ENCODE measurements at places on chromosomes 11 and 22.

- no peak for DNase-seq
Observed at GRCh38 chr11:102812188-102812587, 14.2 kb upstream of the MMP1 start.

- DNase-seq = no peak
Observed at GRCh38 chr11:125401746-125402145, 94.3 kb downstream of the FEZ1 start.

- no peak for DNase-seq
Observed at GRCh38 chr11:128515826-128516778, 71.3 kb downstream of the ETS1 start.

GRCh38 chr11:89168396-89168795 lies 9.3 kb upstream of the TYR start:
- no peak for DNase-seq

DNA sequence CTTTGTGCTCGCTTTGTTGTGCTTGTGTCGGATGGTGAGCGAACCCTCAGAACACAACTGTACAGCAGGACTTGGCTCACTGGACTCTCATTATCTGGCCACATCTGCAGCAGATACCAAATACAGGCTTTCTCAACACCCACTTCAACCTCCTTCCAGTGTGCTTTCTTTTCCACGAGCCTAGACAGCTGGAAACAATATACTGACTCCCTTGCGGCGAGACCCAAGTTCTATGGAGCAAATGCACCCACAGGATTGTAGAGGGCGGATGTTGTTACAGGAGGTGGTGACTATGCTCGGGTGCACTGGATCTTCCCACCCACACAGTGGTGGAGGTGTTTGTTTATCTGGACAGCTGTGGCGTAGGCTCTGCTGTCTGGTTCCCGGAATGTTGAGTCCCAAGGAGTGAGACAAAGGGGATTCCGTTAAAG lies 204.3 kb downstream of the TENM4 start:
- no peak for DNase-seq

DNA sequence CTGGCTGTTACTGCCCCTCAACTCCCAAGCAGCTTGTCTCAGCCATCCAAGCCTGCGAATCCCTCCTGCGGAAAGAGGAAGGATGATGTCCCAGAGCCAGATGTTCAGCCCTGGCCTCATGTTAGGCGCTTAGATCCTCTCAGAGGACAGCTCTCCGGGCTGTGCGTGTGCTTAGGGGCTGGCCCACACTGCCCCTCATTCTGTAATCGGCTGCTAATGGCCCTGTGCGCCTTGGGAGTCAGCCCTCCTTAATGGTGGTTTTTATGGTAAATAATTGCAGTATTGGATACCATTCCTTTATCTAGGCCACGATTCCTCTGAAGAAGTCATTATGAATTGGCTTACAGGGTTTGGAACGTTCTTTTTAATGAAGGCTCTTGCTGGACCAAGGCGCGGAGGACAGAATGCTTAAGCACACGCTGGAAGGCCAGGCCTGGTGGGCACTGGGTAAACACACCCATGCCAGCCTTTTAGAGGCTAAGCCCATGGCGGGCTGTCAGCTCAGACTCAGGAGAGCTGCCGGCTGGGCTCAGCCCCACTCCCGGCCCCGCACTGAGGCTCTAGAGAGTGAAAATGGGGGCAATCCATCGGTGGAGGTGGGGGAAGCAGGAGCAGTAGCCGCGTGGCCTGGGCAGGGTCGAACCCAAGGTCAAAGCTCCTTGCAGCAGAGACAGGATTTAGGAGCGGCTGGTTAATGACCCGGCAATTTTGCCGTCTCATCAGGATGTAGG lies 1157.5 kb downstream of the BRD1 start:
- DNase-seq = no peak

DNA sequence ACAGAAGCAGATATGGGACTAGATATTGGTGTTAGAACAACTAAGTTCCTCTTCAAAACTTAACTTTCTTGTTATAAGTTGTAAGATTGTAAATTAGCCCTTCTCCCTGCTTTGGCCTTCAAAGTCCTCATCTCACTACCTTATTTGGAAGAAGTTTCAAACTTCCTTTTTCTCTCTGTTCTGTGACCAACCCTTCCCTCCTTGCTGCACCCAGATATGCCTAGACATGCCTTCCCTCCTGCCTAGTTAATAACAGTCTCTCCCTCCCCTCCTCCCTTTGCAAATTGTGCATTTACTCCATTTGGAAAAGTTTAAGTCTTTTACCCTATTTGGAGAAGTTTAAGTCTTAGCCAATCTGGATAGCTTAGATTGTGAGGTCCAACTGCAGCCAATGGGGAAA lies 4.9 kb downstream of the OR52K2 start:
- DNase-seq = no peak

- DNase-seq = no peak
Observed at GRCh38 chr11:63503492-63503891, 2.4 kb upstream of the LGALS12 start.

DNA sequence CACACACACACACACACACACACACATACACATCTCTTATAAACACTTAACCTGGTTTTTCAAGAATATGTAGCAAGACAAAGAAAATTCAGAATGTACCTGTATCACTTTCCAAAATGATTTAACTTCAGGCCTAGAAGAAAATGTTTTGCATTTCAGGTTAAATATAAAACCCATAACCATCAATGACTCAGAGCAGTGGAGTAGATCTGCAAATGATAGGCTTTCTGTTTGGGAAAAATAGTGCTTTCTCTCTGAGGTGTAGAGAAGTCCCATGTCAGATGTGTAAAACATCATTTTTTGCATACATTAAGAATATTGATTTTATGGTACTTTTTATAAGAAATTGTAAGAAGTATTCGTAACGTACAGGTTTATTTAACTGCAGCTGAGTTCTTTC lies 116.9 kb downstream of the STK33 start:
- no peak for DNase-seq

DNA sequence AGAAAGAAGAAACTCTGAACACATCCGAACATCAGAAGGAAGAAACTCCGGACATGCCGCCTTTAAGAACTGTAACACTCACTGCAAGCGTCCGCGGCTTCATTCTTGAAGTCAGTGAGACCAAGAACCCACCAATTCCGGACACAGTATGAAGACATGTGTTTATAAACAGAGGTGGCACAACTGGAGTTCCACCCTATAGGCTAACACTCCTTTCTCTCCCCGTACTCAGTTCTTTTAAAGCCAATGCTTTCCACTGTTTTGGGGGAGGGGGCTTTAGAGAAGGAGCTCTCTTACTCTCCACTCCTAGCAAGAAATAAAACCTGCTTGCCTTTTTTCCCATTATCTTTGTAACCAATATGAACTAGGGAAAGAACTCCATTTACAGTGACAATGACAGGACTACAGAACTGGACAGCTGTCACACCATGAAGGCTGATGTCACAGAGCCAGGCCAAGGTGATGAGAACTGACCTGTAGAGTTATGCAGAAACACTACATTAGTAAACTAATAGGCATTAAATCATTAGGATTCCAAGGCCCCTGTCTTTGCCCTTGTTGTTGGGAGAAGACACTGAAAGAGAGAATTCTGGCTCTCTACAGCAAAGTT lies 733 bp downstream of the TRIM5 start:
- no peak for DNase-seq

DNA sequence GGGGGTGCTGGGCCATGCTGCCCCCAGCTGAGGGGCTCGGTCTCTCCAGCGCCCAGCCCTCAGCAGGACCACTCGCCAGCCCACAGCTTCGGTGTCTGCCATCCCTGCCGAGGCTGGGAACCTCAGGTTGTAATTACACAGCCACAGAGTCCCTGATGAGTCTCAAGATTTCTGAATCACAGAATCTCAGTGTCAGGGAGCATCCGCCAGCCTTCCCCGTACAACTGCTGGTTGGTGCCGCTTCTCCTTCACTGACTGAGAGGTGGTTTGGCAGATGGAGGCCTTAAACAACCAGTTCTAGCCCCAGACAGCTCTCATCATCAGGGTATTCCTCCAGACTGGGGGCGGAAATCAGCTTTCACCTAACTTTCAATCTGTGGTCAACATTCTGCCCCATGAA lies 13.7 kb downstream of the PHF21B start:
- no peak for DNase-seq

DNA sequence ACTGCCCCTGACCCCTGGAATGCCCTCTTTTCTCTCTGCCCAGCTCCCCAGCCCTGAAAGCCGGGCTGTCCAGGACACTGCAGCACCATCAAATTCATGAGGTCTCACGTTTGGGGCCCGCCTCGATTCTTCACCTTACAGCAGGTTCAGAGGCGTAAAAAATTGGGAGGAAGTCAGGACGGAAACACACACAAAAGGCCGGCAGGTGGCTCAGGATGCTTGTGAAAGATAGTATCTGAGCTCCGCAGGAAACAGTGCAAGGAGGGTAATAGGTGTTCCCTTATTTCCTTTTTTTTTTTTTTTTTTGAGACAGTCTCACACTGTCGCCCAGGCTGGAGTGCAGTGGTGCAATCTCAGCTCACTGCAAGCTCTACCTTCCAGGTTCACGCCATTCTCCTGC lies 4.1 kb downstream of the RFPL2 start:
- no peak for DNase-seq

DNA sequence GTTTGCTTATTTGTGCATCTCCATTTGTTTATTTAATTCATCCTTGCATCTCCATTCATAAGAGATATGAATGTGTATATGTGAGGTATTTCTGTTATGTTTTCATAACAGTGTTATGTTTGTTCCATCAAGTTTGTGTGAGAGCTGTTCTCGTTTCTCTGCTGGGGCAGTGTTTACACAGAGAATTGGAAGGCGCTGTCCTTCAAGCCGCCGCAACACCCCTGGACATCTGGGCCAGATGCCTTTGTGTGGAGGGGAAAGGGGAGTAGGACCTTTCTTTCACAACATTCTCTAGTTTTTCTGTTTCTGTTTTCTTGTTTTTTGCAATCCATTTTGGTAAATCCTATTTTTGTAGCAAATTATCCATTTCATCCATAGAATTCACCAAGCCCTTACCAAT lies 7.0 kb upstream of the TM7SF2 start:
- no peak for DNase-seq

GRCh38 chr11:46451759-46452158 lies 60.2 kb upstream of the CHRM4 start:
- no peak for DNase-seq

DNA sequence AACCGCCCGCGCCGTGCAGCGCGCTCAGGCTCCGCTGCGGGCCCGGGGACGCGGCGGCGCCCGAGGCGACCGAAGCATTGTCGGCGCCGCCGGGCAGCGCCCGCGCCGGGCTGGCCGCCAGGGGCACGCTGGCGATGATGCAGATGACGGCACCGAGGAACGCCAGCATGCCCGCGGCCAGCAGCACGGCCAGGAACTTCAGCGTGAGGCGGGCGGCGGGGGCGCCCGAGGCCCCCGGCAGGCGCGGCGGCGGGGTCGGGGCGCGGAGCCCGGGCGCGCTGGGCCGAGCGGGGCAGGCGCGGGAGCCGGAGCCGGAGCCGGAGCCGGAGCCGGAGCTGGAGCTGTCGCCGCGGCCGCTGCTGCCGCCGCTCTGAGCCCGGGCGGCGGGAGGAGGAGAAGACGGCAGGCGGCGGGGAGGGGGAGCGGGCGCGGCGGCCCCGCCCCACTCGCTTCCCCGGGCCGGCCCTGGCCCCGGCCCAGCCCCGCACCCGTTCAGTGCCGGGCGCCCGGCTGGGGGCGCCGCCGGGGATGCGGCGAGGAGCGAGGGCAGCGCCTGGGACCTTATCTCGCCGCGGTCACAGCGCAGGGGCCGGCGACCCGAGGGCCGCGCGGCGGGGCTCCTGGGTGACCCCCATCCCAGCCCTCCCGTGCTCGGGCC lies at the start of gene NPTXR:
Gene NPTXR, minus strand, starts transcription at position 372 of the 658 bp plus-strand sequence.
- peak; percentile 27 for DNase-seq

- DNase-seq = no peak
Observed at GRCh38 chr22:24323233-24323632, 52.6 kb downstream of the SPECC1L start.

- no peak for DNase-seq
Observed at GRCh38 chr11:63897459-63898146, 19.4 kb downstream of the RCOR2 start.

GRCh38 chr11:32216749-32217148 lies 125.9 kb downstream of the RCN1 start:
- no peak for DNase-seq

GRCh38 chr11:20089367-20089766 lies 70.9 kb downstream of the DBX1 start:
- DNase-seq = no peak

GRCh38 chr22:26806445-26807175 lies 149.2 kb downstream of the MIAT start:
- no peak for DNase-seq

GRCh38 chr11:123892031-123892430 lies 6.6 kb upstream of the TMEM225 start:
- no peak for DNase-seq

GRCh38 chr11:134530636-134531326 lies 118.7 kb upstream of the B3GAT1 start:
- no peak for DNase-seq

DNA sequence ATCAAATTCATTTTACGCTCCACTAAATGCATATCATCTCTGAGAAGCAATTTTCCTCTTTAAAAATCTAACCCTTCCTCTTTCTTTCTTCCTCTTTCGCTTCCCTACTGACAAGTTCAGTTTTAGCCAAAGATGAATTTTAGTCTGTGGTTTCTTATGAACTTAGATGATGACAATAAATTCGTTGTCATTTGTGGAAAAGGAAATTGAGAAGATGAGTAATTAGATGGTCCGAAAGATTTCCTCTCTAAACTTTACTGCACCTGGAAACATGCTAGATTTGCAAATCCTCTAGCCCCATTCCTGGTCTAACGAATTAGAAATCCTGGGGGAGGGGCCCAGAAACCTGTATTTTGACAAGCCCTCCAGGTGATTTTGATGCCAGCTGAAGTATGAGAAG lies 855.4 kb upstream of the CHORDC1 start:
- DNase-seq = no peak

- peak; percentile 52 for DNase-seq
Observed at GRCh38 chr11:43579171-43579918, 101.2 kb upstream of the HSD17B12 start.

DNA sequence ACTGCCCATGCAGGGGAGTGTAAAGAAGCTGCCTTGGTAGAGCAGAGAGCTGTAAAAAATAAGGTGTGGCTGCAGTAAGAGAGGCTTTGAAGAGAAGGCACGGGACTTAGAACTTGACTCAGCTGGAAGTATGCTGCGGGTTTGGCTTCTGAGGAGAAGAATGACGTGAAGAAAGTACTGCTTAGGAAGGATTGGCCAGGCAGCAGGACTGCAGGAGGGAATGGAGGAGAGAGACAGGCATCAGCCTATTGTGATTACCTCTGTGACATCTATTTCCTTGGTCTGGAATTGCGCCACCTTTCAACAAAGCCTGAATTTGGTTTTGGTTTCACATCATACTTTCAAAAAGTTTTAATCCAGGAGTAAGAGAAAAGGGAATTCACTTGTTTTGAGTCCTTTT lies 22.5 kb downstream of the PRRG4 start:
- DNase-seq = no peak

- DNase-seq = no peak
Observed at GRCh38 chr22:26970809-26971394, 313.5 kb downstream of the MIAT start.

GRCh38 chr11:15968461-15969130 lies 387.8 kb downstream of the SOX6 start:
- no peak for DNase-seq

DNA sequence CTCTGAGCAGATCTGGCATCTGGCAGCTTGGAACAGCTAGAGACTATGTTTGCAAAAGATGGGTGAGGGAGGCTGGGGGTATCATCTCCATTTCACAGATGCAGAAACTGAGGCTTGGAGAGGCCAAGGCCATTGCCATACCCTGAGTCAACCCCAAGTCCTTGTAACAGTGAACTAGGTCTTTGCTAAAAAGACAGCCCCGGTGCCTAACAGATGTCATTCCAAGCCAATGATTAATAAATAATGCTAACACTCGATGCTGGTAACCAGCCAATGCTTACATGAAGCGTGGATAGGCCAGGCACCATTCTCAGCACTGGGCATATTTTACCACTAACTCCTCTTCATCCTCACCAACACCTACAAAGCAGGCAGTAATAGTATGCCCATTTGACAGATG lies 164.0 kb downstream of the MN1 start:
- DNase-seq = no peak
